ENCODE measurements at places on chromosomes 16 and 17.

DNA sequence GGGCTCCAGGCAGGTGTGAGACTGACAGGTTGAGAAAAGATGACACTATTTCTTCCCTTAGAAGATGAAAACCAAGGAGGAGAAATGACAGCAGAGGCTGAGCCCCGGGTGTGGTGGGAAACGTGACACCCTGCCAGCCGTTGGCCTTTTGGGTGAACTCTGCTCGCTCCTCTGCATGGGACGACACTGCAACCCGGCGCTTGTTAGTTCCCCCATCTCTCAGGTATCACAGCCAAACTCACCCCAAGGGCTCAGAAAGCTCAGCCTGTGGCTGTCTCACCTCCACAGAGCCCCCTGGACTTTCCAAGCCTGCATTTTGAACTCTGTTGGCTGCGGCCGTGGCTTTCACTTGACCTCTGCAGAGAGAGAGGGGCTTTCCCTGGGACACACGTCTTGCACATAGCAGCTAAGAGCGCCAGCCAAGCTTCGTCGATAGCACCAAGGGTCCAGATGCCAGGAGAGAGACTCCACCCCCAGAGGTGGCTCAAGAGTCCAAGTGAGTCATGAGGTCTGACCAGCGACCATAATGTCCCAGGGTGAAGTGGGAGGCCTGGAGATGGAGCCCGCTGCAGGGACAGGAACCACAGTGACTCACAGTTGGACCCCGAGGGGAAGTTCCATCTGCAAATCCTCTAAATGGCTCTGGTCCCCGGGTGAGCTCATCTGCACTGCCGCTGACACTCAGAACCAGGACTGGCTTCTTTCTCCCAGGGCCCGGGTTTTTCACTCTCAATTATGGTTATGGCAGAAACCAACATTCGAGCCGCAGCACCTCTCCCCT is 301.9 kb downstream of the SOX9 start:
- H3K27me3 ChIP-seq: no peaks in the 10 kb centered on the region
- no peak overlapping the region for H3K27ac ChIP-seq
- no peaks in the 10 kb centered on the region for H3K36me3 ChIP-seq

GRCh38 chr16:8894736-8895334 is 12.7 kb downstream of the LITAFD start:
- no peak overlapping the region for H3K4me3 ChIP-seq
- no peaks in the 10 kb centered on the region for H3K27me3 ChIP-seq
- DNase-seq: no peak
- peaks cover 73% of the 10 kb centered on the region for H3K36me3 ChIP-seq
- H3K4me1 ChIP-seq: no peaks in the 10 kb centered on the region
- H3K27ac ChIP-seq: no peak overlapping the region

DNA sequence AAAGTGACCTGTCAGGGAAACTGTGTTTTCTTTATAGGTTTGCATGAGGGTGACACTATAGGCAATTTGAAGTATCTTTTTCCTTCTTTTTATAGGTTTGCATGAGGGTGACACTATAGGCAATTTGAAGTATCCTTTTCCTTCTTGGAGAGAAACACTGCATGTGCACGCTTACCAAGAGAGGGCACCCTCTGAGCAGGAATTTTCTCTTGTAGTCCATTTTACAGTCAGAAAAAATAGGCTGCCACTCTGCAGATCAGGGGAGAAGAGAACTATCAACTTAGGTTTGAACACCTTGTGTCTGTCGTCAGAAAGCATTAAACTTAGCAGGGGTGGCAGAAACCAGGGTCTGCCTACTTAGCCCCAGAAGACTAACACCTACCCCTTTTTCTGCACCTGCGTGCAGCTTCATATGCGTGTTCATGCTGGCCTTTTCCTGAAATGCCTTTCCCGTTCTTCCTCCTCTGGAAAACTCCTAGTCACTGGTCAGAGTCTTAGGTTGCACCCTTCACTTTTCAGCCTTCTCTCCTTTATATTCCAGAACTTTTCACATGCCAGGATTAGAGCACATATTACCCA is 16.4 kb upstream of the SMIM36 start:
- H3K36me3 ChIP-seq: no peaks in the 10 kb centered on the region
- no peak overlapping the region for H3K27ac ChIP-seq
- DNase-seq: no peak
- H3K27me3 ChIP-seq: peaks cover 20% of the 10 kb centered on the region
- H3K4me3 ChIP-seq: no peak overlapping the region
- H3K4me1 ChIP-seq: peaks cover 16% of the 10 kb centered on the region

DNA sequence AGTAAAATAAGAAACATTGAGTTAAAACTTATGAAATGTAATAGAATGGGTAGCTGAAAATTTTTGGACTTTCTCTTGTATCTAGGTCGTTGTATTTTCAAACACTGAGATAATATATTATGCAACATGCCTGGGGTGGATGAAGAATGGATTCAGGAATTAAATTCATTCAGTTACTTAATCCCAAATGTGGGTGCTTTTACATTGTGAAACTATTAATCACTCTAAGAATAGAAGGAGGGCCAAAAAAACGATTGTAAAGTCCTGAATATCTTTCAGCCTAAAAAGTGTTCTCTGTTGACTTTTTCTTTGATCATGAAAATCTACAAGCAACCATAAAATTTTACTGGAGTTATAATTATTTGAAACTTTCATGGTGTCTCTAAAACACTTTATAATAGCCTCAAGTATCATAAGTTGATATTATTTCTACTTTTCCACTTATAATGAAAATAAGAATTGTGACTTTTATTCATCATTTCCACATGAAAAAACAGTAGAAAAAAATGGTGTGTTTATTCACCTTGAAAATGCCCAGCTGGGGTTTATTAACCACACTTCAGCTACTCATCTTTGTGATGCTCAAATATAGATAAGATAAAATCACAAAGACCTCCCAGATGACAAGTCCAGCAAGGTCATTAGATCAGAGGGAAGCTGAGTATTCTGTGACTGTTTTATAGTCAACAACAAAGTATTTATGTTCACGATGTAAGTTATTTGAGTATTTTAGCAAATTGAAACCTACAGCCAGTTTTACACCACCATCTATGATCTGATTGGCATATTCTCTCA is 619.9 kb upstream of the SOX9 start:
- no peaks in the 10 kb centered on the region for H3K36me3 ChIP-seq
- no peaks in the 10 kb centered on the region for H3K4me1 ChIP-seq
- no peak overlapping the region for H3K27ac ChIP-seq
- no peak overlapping the region for H3K4me3 ChIP-seq
- no peak for DNase-seq

- no peak overlapping the region for H3K27ac ChIP-seq
- H3K4me1 ChIP-seq: peaks cover 14% of the 10 kb centered on the region
- no peaks in the 10 kb centered on the region for H3K36me3 ChIP-seq
- no peaks in the 10 kb centered on the region for H3K27me3 ChIP-seq
Measured at GRCh38 chr17:61144617-61145564, 254.8 kb upstream of the TBX2 start.

DNA sequence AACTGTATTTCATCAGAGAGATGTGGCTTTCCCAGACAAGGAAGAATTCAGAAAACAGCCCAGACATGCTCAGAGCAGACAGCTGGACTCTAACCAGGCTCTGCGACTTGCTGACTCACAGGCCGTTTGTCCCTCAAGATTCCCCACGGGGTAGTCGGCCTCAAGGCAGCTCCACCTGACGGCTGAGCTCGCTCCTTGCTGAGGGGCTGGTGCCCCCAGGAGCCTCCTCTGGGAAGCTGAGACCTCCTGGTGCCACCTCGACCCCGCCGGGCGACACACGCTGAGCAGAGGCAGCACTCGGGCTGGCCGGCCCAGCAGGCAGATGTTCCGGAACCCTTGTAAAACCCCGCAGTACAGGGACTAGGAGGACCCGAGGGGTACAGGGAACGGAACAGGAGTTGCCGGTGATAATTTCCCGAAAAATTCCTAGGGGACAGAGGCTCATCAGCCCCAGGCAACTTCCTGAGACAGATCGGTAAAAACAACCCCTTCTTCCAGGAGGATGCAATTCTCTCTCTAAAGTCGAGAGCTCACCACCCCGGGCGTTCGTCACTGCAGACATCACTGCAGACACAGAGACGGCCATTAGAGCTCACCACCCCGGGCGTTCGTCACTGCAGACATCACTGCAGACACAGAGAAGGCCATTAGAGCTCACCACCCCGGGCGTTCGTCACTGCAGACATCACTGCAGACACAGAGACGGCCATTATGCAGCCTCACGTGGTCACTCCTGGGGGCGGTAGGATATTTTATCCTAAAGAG is 19.9 kb downstream of the RPH3AL start:
- no peaks in the 10 kb centered on the region for H3K36me3 ChIP-seq
- no peak for DNase-seq
- H3K4me1 ChIP-seq: peaks cover 5% of the 10 kb centered on the region
- peaks cover 36% of the 10 kb centered on the region for H3K27me3 ChIP-seq

DNA sequence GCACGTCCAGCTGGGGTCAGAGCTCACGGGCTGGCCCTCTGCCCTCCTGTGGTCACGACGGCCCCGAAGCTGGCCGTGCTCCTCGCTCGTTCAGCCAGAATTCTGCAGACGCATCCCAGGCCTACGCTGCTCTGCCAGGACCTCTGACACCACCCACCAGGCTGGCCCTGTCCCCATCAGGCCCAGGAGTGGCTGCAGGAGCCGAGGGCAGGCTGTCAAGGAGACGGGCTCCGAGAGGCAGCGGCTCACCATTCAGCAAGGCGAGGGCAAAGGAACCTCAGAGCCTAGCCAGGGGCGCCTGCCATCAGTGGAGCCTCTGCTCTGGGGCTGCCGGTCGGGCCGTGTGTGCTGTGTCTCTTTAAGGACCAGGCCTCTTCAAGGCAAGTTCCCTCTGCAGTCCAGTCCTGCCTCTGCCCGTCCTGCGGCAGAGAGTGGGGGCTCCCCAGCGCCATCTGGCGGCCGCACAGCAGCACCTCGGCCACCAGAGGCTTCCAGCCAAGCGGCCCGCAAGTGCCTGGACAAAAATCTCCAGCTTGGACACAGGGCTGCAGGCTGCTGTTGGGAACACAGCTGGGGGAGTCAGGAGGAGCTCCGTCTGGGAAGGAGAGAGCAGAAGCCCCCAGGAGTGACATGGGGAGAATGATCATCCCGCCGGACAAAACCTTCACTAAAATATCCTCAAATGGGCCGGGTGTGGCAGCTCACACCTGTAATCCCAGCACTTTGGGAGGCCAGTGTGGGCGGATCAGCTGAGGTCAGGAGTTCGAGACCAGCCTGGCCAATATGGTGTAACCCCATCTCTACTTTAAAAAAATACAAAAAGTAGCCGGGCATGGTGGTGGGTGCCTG is 7.4 kb upstream of the ABR start:
- peak; percentile 71 for DNase-seq
- H3K27ac ChIP-seq: no peak overlapping the region

DNA sequence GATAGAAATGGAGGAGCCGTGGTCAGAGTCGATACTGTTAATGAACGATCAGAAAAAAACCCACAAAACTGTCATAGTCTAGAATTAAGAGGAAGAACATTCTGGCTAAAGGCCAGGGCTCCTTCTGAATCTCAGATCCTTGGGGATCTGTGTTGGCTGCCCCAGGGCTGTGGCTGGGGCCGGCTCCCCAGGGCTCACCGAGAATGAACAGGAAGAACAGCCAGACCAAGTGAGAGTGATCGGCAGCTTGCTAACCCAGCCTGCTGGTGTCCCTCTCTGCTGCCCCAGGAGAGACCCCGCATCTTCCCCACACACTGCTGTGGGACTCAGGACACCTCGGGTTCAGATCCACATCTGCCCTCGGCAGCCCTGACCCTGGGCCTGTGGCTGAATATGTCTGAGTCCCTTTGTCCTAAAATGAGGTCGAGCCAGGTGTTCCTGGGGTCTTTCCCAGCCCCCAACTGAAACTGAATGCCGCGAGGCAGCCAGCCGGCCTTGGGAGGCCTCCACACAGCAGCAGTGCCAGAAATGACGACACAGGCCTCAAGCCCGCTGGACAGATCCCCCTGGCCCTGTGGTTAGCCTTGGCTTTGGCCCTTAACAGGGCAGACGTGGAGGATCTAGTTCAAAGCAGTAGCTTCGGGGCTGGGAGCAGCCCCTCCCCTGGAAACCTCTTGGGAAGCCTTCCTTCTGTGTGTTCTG is 23.9 kb upstream of the CLEC18A start:
- no peak overlapping the region for H3K4me3 ChIP-seq
- no peaks in the 10 kb centered on the region for H3K4me1 ChIP-seq
- peaks cover 7% of the 10 kb centered on the region for H3K36me3 ChIP-seq
- H3K27me3 ChIP-seq: no peaks in the 10 kb centered on the region
- no peak overlapping the region for H3K27ac ChIP-seq
- DNase-seq: no peak

GRCh38 chr17:38853292-38854219 is at the start of gene RPL23:
Gene RPL23, minus strand, starts transcription at chr17:38853721. Its CDS starts 11 bp downstream, at chr17:38853710.
- H3K27ac ChIP-seq: peak within 1 kb of the TSS; percentile 99
- peak; percentile 92 for DNase-seq
- peaks cover 47% of the 10 kb centered on the region for H3K36me3 ChIP-seq

DNA sequence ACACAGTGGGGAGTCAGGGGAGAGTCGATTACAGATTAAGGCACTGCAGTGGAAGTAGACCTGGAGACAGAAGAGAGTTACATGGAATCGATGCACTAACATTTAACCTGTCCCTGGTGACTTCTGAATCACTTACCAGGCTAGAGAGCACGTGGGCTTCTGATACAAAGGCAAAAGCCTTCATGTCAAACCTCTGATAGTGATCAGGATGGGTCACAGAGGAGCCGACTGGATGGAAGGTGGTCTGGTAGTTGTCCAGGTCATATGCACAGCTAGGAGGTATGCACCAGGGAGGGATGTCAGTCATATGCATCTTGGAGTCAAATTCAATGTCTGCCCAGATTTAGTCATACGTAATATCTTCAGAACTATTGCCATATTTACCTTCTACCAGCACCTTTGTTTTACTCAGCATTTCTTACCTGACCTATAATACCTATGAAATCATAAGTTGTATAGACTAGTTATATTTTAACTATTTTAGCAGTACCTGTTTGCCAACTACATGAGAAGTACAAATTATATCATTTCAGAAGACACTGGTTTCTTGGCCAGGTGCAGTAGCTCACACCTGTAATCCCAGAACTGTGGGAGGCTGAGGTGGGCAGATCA is 11.7 kb downstream of the ZP2 start:
- H3K27ac ChIP-seq: no peak overlapping the region
- peaks cover 3% of the 10 kb centered on the region for H3K4me1 ChIP-seq
- DNase-seq: no peak
- no peak overlapping the region for H3K4me3 ChIP-seq

GRCh38 chr16:1072526-1073261 is at the start of gene SSTR5:
Gene SSTR5, plus strand, starts transcription at chr16:1072747. Its CDS starts 6,122 bp downstream, at chr16:1078869.
- H3K27ac ChIP-seq: no peak within 1 kb of the TSS
- H3K27me3 ChIP-seq: peaks cover 4% of the 10 kb centered on the region
- H3K4me1 ChIP-seq: no peaks in the 10 kb centered on the region
- H3K36me3 ChIP-seq: no peaks in the 10 kb centered on the region
- H3K4me3 ChIP-seq: no peak within 1 kb of the TSS

- H3K4me3 ChIP-seq: peak overlapping the region; percentile 46
- H3K36me3 ChIP-seq: peaks cover 6% of the 10 kb centered on the region
- H3K27me3 ChIP-seq: no peaks in the 10 kb centered on the region
- peak; percentile 65 for DNase-seq
- peak overlapping the region; percentile 29 for H3K27ac ChIP-seq
Measured at GRCh38 chr16:79217375-79218011, 383.0 kb downstream of the MAF start.

DNA sequence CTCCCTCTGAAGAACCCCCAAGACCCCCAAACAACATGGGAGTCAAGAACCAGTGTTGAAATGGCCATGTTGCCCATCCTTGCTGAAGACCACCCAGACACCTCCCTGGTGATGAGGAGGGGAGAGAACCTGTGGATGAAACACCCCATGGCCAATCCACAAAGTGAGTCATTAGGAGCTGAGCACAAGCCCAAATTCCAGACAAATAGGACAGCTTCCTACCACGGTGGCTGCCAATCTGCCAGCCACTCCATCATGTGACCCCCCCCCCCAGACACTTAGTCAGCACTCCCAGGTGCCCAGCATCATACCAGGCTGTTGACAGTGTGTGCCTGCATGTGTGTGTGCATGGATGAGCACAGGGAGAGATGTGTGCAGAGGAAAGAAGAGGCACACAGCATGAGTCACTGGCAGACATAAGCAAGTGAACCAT is 26.4 kb upstream of the RPL38 start:
- no peak overlapping the region for H3K27ac ChIP-seq
- H3K4me1 ChIP-seq: no peaks in the 10 kb centered on the region
- H3K27me3 ChIP-seq: peaks cover 26% of the 10 kb centered on the region
- no peak overlapping the region for H3K4me3 ChIP-seq

Data from T-helper 2 cell treated with Interferon-gamma antibody and Interleukin-4, amounts not matched to agents 5 μg/mL and 100 μg/mL, for 36 hours (primary cell).